Stimulated activated CD4-positive, alpha-beta T cell treated with anti-CD3 and anti-CD28 coated beads, TNF-alpha, amount 100 ng/mL, for 24 hours (primary cell): ENCODE measurements at places on chromosomes 13 and 19.

DNA sequence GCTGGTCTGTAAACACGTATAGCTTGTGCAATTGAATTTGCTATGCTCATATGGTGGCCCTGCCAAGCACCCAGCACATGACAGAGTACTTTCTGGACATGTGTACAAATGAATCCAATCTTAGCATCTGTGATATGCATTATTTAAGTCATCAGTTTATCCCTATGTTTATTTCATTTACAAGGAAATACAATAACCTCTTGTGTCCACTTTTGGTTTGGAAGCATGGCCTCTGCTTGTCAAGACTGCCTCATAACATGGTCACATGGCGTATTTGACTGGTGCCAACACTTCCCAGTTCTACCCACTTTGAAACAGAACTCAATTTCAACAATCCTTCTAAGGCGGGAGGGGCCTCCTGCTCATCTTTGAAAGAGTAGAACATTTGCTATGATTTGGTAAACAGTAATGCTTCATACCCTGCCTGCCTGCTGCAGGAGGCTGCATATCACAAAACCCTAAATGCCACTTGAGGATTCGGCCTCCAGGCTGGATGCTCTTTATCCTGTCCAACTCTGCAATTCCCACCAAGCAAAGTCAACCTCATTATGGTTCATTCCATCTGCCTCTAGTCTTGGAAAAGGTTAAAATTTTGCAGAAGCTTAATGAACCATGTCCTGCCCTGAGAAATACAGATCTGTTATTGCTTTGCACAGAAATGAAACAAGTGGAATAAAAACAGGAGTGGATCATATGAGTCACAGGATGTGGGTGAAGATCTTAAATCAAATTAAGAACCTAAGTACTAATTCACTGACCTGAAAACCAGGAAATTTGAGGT is 151.3 kb downstream of the CYSLTR2 start:
- no peak for DNase-seq

- DNase-seq = no peak
Observed at GRCh38 chr19:45492627-45493470, 4.0 kb downstream of the RTN2 start.

DNA sequence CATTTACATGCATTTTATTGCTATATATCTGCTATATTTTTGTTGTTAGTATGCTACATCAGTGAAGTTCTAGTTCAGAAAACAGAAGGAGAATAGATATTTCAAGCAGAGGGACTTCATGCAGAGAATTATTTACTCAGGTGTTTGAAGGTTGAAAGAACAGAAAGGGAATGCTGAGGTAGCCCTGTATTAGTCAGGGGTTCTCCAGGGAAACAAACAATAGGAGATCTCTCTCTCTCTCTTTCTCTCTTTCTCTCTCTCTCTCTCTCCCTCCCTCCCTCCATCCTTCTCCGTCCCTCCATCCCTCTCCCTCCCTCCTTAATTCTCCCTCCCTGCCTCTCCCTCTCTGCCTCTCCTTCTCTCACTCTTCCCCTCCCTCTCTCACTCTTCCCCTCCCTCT is 114.3 kb upstream of the TDRD3 start:
- no peak for DNase-seq

- DNase-seq = no peak
Observed at GRCh38 chr19:18591735-18592385, 3.3 kb downstream of the REX1BD start.

GRCh38 chr19:3471954-3472655 is 8.2 kb downstream of the SMIM24 start:
- peak; percentile 40 for DNase-seq

- no peak for DNase-seq
Observed at GRCh38 chr13:98351636-98352035, 174.6 kb upstream of the RNF113B start.

GRCh38 chr13:102771298-102772041 is 2.1 kb downstream of the TEX30 start:
- DNase-seq = no peak

DNA sequence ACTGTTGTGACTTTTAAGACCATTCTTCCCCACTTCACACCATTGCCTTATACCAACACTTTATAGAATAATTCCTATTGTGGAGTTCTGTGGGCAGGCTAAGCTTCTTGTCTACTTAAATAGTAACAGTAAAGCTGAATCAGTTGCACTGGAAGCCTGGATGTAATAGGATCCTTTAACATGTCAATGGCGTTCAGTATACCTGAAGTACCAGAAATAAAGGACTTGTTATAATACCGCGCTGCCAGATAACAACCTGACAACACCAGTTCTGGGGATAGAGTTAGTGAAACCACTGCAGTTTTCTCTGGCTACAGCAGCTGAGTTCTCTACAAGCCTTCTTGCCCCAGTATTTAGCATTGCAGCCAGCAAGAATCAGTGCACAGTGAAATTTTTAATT is 52.0 kb upstream of the TNFRSF19 start:
- no peak for DNase-seq

DNA sequence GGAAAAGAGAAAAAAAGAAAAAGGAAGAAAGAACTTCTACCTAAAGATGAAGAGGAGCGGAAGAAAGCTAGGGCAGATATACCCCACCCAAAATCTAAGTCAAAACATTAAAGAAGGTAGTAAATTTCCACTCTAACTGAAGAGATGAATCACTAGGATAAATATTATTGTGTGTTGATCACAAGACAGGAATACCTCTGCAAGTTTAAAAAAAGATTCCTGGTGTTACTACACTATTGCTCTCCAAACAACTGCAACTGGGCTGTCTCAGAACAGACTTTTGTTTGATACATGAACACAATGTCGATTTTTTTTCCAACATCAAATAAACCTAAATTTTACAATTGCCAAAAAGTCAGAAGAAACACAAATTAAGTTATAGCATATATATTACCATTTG is 6.8 kb downstream of the HSPH1 start:
- no peak for DNase-seq

DNA sequence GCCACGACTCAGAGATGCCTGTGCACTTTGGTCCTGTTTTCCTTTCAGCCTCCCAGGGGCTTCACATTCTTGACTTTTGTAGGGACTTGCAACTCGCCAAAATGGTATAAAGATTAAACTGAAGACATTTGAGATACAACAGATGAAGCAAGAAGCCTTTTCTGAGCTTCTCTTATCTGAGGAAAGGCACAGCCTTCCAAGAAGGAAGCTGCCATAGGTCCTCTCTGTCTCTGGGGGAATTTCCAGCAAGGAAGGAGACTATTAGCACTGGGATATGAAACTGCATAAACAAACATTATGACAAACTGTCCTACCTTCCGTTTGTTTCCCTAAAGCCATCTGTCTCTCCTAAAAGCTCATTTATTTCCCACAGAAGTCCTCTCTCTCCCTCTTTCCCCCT is 39.3 kb downstream of the TGDS start:
- no peak for DNase-seq

DNA sequence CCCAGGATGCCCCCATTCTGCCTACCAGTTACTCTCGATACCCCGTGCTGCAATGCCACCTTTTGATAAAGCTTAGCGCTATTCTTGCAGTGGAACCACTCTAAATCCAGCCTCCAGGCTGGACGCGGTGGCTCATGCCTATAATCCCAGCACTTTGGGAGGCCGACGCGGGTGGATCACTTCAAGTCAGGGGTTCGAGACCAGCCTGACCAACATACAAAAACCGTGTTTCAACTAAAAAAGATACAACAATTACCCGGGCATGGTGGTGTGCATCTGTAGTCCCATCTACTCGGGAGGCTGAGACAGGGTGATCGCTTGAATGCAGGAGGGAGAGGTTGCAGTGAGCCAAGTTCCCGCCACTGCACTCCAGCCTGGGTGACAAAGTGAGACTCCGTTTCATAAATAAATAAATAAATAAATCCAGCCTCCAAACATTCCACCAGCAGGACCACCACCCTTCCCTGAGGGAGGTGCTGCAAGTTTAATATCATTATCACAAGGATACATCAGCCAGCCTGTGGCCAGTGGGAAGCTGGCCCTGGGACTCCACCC is 27.7 kb downstream of the CYP2B6 start:
- DNase-seq = no peak

GRCh38 chr19:34275705-34276104 is 21.4 kb downstream of the GARRE1 start:
- no peak for DNase-seq

DNA sequence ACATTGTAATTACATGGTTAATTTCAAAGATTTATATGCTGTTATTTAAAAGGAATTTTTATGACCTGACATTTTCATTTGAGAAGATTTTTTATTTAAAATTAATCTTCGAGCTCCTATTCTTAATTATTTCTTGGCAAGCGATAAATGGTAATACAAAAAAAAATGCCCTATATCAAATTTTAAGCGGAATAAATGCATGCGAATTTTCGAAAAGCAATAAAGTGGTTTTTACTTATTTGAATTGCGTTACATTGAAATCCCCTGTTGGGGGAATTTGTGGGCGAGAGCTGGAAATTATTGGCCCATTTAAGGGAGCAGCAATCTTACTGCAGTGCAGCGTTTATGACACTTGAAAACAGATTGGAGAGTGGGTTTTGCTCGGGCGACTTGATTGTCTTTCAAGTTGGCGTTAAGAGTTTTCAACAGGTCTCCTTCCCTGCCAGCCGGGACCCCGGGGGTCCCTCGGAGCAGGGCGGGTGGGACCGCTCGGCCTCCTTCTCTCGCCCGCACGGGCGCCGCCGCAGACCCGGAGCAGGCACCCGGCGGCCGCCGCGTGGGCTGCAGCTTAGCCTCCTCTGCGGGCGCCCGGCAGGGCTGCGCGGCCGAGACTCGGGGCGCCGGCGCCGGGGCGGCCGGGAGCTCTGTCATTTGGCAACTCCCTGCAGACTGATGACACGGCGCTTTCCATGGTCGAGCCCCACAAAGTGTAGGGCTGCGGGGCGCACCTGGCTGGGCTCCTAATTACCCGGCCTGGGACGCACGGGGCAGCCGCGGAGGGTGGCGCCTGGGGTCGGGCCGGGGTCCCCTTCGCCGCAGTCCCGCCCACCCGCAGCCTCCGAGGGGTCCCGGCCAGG is 255.1 kb upstream of the SOX21 start:
- peak; percentile 34 for DNase-seq

- no peak for DNase-seq
Observed at GRCh38 chr19:51810223-51810622, 15.3 kb downstream of the FPR3 start.

DNA sequence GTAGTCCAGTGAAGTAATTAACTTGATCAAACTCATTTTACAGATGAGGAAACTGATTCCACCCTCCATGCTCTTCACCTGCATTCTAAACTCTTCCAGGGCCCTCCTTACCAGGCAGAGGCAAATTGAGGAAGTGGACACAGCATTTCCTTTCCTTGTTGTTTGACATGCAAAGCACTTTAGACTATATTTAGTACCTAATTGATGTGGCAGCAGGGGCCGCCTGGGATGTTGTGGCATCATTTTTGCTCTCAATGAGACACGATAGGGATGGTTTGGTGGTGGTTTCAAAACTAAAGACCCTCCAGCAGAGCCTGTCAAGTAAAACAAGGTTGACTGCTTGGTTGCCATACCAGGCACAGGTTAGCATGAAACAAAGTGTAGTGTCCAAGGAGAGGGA is 7.9 kb downstream of the SIPA1L3 start:
- DNase-seq = no peak

DNA sequence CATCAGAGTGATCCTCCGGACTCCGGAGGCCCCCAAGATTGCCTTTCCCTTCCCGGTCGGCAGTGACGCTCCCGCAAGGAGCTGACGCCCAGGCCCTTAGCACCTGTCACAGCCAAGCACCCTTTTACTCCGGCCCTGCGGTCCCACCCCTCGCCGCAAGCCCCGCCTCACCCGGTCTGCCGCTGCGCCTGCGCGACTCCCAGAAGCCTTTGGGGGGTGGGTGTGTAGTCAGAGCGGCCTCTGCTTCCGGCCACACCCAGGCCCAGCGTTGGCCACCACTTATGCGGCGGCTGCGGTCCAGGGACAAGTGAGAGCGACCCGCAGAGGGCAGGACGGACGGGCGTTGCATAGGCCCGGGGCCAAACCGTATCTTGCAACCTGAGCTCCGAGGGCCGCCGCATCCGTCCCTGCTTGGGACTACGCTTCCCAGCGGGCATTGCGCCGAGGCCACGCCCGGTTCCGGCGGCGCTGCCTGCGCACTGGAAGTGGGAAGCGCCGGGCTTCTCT is 441 bp upstream of the ZFP28 start:
- peak; percentile 85 for DNase-seq

DNA sequence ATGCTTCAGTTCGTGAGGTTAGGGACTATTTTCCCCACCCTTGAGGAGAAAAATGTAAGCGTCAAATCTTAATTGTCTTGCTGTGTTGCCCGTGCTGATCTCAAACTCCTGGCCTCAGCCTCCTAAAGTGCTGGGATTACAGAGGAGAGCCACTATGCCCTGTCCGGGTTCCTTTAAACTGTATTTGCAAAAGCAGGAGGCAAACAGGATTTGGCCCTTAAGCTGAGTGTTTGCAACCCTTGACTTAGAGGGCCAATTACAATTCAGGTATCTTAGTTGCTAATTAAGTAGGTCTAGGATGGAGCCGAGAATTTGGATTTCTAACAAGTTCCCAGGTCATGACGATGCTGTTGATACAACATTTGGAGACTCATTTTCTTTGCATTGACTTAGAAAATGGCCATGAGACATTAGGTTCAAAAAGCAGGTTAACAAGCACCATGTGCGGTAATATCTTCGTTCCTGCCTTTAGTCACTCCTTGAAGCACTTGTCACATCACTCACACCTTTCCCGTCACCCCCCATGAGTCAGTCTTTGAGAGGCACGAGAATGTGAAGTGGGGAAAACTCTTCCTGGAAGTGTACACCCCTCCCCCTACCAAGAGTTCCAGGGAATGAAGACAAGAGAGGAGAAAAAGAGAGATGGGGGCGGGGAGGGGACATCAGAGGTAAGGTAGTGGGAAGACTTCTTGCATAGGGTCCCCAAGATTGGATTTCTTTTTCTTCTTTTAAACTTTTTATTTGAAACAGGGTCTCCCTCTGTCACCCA is 2.6 kb downstream of the NAPSA start:
- no peak for DNase-seq

DNA sequence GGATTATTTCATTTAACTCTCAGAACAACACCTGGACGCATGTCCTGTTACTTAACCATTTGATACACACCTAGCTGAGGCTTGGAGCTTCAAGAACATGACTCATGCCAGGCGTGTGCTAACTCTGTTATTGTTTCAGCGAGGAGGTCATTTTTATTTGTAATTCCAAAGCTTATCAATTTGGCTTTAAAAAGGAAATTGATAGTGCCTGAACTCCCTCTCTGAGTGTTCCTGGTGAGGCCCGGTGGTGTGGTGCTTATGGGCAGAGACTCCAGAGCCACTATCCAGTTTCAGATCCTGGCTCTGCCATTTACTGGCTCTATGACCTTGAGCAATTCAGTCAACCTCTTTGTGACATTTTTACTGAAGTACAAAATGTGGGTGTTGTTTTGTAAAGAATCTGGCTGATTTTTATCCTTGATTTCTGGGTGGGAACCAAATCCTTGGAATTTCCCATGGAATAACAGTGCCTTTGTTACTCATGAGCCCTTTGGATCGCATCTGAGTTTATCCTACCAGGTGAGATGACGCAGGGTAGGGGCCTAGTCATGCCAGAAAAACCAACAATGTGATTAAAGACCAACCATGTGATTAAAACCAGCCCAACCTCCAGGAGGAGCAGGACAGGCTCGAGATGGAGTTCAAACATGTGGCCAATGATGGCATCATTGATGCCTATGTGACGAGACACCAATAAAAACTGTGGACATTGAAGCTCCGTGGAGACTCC is 198.8 kb downstream of the MYO16 start:
- no peak for DNase-seq
